ENCODE measurements at places on chromosomes 5 and 9.
A peak's percentile ranks its signal among the peaks of the same experiment; 100 is the strongest.

DNA sequence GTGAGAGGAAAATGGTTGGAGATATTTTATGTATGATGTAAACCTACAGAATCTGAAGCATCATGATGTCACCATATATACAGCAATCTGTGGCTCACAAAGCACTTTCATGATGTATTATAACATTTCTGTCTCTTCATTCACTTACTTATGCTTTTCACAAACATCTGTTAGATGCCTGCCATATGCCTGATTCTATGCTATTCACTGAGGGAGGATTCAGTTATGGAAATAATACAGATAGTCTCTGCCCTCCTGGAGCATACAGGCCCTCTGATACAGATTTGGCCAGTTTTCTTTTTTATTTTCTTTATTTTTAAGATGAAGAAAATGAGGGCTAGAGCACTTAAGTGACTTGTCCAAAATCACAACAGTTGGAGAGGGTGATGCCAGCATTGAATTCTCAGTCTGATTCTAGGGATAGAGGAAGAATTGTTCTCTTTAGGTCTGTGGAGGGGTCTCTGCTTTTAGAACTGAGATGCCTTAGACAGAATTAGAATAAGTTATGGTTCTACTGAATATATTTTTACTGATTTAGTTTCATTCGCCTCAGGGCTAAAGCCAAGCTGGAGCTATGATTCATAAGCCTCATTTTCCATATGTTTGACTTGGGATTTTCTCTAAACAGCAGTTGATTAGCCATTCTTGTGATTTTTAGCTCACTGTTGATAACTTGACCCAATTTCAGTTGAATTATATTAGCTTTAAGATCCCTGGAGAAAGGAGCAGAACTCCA is 636.4 kb downstream of the PRELID2 start:
- DNase-seq = no peak

DNA sequence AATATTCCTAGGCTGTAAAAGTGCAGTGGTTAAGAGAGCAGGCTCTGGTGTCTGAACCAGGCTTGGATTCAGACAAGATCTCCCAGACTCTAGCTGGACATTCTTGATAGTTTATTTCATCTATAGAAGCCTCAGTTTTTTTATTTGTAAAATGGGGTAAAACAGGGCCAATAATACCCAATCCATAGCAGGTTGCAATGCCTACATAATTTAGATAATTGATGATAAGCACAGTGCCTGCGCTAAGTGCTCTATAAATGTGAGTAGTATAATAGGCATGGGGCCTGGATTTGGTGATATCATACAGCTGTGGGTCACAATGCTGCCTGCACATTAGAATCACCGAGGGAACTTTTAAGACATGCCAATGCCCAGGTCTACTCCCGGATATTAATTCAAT is 603.5 kb downstream of the ISL1 start:
- DNase-seq = no peak

DNA sequence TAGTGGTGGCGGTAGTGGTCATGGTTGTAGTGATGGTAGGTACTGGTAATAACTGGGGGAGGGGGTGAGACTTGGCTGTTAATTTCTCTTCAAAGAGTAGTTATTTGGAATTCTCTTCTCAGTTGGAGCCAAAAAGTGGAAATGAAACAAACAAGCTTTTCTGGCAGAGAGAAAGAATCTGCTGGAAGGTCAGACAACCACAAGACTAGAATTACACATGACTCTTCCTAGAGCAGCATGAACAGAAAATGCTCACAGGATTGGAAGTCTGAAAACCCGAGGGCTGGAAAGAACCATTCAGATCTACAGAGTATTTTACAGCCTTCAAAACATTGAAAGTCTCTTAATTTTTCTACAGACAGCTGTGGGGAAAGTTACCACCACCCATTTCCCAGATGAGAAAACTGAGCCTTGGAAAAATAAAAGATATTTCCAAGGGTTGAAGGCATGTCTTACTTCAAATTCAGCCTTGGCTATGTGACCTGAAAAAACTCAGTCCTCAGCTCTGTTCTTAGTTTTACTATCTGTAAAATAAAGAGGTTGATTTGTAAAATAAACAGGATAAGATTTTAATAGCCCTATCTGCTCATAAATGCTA is 42.9 kb upstream of the TRIM32 start:
- no peak for DNase-seq

DNA sequence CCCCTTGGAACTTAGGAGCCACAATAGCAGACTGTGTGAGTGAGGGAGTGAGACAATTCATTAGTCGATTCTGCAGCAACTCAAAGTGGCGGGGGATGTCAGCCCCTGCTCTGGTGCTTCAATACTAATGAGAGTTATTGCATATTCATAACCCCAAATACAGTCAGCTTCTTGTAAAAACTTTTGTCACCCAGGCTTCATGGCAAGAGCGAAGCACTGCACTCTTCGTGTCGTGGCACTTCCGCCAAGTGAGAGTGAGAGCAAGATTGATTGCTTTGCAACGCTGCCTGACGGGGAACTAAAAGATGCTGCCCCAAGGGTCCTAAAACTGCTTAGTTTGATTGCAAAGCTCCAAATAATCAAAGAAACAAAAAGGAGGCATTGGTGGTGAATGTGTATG is 150.9 kb downstream of the NR2F1-AS1 start:
- DNase-seq = no peak

DNA sequence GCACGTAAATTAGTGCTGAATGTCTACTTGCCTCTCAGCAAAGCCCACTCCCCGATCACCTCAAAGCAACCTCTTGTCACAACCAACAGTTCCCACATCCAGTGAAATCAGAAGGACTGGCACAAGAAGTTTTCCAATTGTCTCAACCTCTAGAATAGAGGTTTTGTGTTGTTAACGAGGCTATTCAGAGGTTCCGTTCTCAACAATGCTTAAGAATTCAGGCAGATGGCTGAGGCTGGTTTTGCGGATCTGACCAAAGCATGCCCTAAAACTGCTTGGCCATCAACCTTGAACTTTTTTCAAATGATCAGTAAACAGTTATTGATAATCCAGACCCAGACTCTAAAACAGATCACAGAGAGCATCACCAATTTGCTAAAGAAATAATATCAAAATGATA is 52.9 kb downstream of the MAPKAP1 start:
- no peak for DNase-seq

- no peak for DNase-seq
Measured at GRCh38 chr5:178330791-178331404, 98.3 kb upstream of the PHYKPL start.

DNA sequence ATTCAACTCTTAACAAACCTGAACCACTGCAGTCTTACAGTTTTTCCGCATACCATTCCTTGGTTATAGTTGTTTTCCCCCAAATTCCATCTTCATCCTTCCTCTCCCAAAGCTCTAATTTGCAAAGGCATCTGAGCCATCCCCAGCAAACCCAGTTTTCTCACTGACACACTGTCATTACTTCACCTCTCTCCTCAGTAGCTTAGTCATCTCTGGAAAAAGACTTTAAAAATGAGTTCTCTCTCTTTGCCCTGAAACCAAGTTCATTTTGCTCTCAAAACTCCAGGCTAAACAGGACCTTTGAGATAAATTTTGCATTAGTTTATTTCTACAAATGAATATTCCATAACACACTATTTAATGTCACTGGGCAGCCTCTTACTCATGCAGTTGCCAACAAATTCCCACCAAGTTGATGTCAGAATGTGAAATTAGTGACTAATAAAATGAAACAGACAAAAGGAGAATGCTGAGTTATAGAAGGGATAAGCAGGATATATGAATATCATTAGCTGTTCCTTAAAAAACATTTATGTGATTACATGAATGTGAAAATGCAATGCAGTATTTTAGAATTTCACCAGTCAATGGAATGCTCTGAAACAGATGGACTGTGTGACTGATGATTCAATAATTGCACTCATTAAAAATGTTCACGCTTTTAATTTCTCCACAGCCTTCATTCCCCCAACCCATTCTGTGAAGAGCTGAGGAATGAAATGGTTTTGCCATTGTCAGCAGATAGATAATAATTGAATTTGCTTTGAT is 107.4 kb upstream of the DMAC1 start:
- no peak for DNase-seq

DNA sequence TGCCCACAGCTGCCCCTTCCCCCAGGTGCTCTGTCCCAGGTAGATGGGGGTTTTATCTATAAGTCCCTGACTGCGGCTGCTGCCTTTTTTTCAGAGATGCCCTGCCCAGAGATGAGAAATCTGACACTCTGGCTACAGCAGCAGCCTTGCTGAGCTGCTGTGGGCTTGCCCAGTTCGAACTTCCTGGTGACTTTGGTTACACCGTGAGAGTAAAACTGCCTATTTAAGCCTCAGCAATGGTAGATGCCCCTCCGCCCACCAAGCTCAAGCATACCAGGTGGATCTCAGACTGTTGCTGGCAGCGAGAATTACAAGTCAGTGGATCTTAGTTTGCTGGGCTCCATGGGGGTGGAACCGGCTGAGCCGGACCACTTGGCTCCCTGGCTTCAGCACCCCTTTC is 56.8 kb downstream of the MINAR2 start:
- no peak for DNase-seq

- DNase-seq = no peak
Measured at GRCh38 chr9:136015656-136016571, 54.7 kb upstream of the UBAC1 start.

DNA sequence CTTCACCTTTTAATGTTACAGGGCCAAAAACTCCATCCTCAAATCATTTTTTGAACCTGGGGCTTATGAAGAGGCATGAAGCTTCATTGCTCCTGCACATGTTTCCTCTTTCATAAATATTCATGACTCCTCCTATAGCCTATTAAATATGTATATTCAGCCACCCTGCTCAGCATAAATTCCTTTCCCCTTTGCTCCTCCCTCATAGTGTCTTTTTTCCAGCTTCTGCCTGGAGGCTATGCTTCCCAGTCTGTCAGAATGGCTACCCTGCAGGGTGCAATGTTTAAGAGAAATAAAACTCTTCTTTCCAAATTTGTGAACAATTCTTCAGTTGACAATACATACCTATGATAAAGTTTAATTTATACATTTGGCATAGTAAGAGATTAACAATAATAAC is 1082.9 kb upstream of the CDH18 start:
- no peak for DNase-seq

DNA sequence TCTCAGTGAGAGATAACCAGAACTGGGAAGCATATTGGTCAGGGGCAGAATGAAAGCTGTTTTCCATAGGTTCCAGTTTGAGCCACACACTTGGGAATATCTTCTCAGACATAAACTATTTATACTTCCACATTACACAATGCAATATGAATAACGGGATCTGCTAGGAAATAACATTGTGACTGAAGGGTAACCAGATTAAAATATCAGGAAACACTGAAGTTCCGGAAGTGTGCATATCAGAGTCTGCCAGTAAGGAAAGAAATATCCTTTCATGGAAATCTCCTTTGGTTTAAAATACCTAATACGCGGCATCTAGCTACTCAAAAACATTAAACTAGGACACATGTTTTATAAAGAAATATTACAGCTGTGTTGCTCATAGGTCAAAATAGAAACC is 56.3 kb downstream of the ST8SIA4 start:
- DNase-seq = no peak

- peak; percentile 52 for DNase-seq
Measured at GRCh38 chr9:120583958-120584369, 4.0 kb upstream of the CDK5RAP2 start.

GRCh38 chr5:129691220-129691619 is 56.7 kb upstream of the MINAR2 start:
- DNase-seq = no peak

DNA sequence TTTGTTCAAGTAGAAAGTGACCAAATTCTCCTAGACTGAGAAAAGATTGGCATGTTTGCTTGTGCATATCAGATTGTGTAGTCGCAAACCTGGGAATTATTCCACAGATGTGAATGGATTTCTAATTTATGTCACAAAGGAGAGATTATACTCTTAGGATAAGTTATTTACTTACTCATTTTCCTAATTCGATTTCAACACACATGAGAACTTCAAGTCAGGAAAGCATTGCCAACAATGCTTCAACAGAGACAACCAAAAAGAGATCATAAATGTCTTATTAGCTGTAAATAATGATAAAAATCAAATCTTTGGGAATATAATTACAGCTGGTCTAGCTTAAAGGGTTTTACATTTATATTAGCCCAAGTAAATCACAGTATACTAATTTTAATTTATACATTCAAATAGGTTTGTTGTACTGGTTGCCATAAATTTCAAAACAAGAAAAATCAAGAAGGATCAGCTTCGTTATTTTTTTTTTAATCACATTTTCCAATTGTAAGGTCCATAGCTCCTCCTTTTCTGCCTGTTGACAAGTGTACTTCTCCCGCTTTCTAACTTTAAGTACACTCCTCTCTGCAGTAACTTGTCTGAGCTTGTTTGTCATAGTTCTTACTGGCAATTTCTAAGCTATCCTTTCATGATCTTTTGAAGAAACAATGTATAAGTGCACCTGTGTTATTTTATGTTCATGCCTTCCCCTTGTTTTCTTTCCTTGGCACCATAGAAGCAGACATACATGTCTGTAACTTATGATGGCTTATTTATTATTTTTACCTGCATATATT is 246.6 kb downstream of the DEPDC1B start:
- no peak for DNase-seq

DNA sequence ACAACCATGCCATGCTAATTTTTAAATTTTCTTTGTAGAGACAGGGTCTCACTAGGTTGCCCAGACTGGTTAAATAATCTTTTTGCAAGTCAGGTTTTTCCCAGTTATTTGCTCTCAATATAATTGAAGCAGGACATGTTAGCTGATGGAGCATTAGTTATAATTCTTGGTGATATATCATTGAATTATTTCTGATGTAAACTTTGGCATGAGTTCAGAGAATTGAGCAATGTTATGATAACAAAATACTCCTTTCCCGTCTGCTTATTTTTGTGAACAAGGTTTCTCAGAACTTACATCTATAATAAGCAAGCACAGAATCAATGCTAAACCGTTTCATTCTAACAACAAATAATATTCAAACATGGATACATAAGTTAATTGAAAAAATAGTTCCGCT is 37.8 kb downstream of the BHMT start:
- no peak for DNase-seq

DNA sequence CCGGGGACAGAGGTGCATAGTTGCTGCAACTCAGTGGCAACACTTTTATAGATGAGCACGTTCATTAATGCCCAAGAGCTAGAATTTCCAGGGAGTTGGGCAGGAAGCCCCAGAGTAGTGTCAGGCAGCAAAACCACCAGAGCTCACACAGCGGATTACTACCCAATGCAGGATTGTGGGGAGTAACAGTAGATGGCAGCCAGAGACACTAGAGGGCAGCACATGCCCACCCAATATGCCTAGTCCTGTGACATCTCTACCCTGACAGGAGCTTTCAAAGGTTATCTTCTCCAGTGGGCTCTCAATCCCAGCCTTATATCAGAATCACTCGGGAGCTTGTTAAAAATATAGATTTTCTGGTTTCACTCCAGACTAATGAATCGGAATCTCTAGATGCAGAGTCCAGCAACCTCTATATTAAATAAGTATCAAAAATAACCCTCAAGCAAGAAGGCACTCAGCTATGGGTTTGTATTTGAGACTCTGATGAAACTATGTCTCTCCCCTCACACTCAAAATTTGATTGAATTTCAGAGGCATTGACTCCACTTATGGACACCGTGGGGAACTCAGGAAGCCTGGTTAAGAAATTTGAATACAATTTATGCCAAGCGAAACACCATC is 58.4 kb upstream of the PHF24 start:
- peak; percentile 76 for DNase-seq

GRCh38 chr9:136590821-136591752 is 45.2 kb upstream of the NOTCH1 start:
- no peak for DNase-seq
